ENCODE measurements at places on chromosomes 11 and 22.

DNA sequence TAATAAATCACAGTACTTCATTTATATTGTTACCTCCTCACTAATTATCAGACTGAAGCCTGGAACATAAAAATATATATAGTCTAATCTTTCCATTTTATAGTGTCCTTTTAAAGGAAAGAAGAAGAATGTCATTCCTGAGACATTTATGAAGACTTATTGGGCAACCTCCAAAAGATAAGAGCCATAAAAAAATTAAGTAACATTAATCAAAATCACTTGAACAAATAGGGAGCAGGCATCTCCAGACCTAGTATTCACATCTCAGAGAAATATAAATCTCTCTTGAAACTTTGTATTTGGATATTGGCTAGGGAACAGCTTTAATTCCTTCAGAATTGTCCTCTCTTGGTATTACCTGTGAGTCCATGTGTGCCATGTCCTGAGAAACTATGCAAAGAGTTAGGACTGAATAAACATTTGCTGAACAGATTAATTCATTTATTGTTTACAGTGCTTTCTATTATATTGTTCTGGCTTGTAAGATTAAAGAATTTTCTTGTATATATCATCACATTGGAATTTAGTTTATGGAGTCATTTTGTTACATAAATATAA is 530.5 kb upstream of the LRRC4C start:
- DNase-seq: no peak

DNA sequence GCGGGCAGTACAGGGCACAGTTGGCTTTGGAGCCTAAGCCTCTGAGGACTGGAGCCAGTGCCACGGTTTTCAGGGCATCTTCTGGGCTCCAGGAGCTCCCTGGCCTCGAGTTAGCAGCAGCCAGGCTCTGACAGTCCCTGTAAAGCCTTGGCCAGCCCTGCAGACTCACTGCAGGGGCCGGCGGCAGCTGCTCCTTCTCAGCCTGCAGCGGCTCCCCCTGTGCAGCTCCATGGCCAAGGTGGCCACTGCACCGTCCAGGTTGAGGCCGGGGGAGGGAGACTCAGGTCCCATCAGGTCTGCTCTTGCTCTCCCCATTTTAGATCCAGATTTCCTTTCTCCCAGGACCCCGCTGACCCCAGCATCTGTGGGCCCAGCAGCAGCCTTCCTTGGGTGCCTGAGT is 1461.1 kb downstream of the BRD1 start:
- no peak for DNase-seq

- no peak for DNase-seq
Measured at GRCh38 chr11:121930004-121930965, 185.7 kb downstream of the BLID start.

DNA sequence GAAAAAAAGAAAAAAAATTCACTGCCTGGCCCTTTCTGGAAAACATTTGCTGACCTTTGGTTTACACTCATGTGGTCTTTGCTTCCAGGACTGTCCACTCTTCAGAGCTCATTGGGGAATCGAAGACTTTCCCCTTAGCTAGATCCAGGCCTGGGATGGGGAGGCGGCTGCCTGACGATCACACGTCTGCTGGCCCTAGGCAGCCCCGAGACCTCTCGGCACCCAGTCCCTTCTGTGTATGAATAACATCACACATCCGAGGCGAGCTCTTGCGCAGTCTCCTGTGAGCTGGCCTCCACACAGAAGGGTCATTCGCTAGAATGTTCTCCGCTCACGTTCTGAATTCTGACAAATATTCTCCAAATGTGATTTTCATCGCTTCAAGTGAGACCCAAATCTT is 25.7 kb upstream of the GAL start:
- DNase-seq: no peak

GRCh38 chr11:3134218-3134621 is 30.9 kb downstream of the OSBPL5 start:
- DNase-seq: no peak

- no peak for DNase-seq
Measured at GRCh38 chr22:25775531-25775930, 33.5 kb downstream of the MYO18B start.

DNA sequence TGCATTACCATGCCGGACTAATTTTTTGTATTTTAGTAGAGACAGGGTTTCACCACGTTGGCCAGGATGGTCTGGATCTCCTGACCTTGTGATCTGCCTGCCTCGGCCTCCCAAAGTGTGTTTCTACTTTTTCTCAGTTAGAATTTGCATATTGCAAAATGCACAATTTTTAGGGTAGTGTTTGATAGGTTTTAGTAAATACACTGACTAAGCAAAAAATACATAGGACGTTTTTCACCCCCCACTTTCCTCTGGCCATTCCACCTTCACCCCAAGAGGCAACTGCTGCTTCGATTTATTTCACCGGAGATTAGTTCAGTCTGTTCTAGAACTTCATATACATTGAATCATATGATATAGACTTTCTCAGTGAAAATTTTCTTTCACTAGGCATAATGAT is 1269.1 kb downstream of the TBC1D22A start:
- DNase-seq: no peak

DNA sequence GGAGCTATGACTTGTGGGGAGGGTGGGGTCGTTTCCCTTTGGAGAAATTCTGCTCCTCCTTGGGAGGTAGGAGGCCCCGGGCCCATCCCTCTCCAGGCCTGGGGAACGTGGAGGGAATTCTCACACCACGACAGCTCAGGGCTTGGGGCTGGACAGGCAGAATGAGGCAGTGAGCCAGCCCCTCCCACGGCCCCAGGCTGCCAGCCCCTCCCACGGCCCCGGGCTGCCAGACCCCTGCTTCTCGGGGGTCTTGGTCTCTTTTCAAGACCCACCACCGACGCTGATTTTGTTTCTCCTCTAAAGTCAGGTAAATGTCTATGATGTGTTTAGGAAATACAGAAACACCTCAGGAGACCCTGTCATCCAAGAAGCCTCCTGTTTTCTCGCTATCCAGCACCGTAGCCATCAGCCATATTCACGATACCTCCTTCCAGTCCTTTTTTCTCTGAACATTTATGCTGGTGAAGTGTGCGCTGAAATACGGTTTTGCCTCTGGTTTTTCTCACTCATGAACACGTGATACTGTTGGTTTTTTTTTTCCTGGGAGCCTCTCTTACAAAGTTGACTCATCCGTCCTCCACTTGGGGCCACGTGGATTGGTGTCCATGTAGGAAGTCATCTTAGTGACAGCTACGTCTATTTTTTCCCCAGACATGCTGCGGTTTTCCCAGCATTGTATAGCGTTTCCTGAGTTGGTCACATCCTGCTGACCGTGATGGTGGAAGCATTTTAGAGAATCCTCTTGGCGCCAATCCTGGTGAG is 1219.6 kb downstream of the BRD1 start:
- DNase-seq: no peak

GRCh38 chr22:43396321-43396933 is 15.4 kb upstream of the MPPED1 start:
- no peak for DNase-seq

- DNase-seq: no peak
Measured at GRCh38 chr11:82832983-82833382, 67.2 kb downstream of the PRCP start.

- DNase-seq: no peak
Measured at GRCh38 chr11:48093795-48094642, 113.7 kb downstream of the PTPRJ start.

GRCh38 chr11:70025308-70025707 is 52.8 kb upstream of the ANO1 start:
- no peak for DNase-seq

DNA sequence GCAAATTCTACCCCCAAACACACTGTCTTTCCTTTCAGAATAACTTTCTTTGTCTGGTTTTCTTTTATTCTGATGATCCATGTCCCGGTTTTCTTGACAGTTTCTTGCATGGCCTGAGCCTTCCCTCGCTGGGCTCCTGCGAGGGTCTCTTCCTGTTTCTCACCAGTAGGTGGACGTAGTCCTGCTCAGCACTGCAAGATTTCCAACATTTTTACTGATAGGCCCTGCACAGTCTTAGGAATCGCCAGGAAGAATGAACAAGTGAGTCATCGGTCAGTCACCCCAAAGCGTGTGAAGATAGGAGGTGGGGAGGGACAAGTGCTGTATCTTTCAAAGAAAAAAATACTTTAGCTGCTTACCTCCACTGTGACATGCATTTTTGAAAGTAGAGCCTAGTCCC is 16.9 kb upstream of the KIRREL3 start:
- DNase-seq: no peak

DNA sequence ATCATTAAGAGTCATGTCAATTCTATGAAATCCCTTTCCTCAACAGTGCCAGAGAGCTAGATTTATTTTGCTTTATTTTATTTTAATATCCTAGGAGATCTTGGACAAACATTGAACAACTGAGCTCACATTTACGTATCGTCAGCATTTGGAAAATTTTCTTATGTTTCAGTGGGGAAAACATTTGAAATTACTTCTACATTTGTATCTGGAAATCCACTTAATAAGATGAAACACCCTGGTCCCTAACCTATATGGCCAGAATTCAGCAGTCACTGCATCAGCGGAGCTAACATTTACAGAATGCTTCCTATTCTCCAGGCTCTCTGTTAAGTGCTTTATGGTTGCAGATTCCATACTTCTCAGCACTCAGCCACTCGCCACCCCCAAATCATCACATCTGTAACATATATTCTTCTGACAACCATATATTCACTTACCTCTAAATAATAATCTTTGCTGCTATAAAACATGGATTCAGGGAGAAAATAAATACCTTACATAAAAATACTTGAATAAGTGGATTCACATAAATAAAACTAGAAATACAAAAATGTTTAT is 773.9 kb downstream of the JRKL start:
- no peak for DNase-seq

- no peak for DNase-seq
Measured at GRCh38 chr11:8234425-8234821, 29.3 kb downstream of the LMO1 start.

- DNase-seq: no peak
Measured at GRCh38 chr11:47051217-47051616, 114.7 kb downstream of the CSTPP1 start.

GRCh38 chr11:105611572-105612441 is 1.9 kb downstream of the GRIA4 start:
- no peak for DNase-seq

GRCh38 chr11:69744435-69744834 is 30.7 kb downstream of the FGF4 start:
- DNase-seq: no peak

GRCh38 chr11:34680918-34681586 is 60.2 kb downstream of the EHF start:
- no peak for DNase-seq

- DNase-seq: no peak
Measured at GRCh38 chr11:104725796-104726408, 172.4 kb downstream of the CASP12 start.

DNA sequence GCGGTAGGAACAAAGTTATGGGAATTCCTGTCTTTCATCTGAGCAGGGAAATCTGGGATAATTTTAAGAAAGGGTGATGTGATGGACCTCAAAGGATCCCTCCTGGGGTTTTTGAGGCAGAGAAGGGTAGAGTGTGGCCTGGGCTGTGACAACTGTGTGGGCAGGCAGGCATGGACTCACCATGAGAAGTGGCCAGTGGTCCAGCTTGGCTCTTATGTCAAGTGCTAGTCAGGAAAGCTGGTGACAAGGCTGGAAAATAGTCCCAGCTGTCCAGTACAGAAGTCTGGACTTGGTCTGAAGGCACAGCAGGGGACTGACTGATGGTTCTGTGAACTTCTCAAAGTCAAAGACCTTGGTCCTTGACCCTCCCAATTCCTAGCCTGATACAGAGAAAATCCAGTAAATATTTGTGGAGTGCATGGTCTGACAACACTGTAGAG is 1.7 kb downstream of the PPFIBP2 start:
- no peak for DNase-seq

DNA sequence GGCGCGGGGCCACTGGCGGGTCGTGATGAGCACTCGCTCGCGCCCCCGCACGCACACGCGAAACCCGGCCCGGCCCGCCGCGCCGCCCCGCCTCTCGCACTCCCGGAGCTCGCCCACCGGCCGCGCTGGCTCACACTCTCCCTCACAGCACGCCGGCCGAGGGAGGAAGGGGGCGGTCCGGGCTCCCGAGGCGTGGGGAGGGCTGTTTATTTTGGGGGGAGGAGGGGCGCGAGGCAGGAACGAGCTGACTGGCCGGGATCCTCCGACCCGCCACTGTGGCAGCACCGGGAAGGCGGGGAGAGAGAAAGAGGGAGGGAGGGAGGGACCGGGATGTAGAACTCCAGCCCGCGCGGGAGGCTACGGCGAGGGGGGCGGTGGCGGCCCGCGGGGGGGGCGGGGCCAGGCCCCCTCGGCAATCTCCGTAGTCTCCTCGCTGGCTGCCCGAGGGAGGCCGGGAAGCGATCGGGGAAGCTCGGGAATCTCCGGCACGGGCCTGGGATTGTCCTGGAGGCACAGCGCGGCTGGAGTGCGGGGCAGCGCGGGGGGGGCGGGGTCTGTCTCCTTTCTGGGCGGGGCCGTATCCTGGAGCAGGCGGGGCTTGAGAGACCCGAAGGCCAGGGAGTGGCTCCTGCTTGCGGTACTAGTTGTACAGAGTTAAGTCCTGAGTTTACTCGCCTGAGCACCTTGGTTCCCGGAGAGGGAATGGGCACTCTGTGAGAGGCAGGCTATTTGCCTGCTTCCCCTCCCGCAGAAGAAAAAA is at the start of gene RBFOX2:
Gene RBFOX2, minus strand, starts transcription at position 179 of the 760 bp plus-strand sequence. CDS start 399 bp downstream, outside the sequence.
- DNase-seq: peak; percentile 44

- no peak for DNase-seq
Measured at GRCh38 chr22:44193535-44193891, 12.8 kb downstream of the PARVG start.

- no peak for DNase-seq
Measured at GRCh38 chr11:111066846-111067245, 178.7 kb upstream of the POU2AF2 start.

DNA sequence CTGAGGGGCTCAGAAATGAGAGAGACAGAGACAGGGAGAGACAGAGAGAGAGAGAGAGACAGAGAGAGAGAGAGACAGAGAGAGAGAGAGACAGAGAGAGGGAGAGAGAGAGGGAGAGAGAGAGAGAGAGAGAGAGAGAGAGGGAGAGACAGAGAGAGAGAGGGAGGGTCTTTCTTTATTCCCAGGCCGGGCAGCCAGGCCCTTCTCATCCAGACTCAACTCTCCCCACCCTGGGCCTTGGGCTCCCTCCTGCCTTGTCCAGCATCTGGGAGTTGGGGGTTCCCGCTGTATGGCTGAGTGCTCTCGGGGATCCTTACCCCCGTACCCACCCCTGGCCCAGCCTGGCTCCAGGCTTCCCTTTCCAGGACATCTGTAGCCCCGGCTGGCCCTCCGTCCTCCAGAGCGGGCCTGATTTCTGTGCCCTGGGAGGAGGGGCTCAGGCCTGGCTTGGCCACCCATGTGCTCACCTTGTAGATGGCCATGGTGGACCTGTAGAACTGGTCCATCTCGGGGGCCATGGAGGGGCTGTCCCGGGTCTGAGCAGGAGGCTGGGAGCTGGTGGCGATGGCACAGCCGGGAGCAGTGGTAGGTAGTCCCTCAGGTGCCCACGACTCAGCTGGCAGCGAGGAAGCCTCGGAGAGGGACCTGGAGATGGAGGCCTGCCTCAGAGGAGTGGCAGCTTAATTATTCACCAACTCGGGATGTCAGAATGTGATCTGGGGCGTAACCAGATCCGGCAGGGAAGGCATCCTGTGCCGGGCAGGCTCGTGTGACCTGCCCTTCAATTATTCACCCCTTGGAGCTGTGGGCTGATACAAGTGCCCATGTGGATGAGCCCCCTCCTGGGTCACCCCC is at the start of gene BAIAP2L2:
Gene BAIAP2L2, minus strand, starts transcription at position 677 of the 855 bp plus-strand sequence. Its CDS starts 159 bp downstream, at position 518.
- DNase-seq: no peak

- DNase-seq: no peak
Measured at GRCh38 chr11:47516155-47516554, 36.8 kb downstream of the CELF1 start.

- DNase-seq: peak; percentile 3
Measured at GRCh38 chr11:66720223-66720898, 8.7 kb downstream of the SPTBN2 start.

- DNase-seq: no peak
Measured at GRCh38 chr11:1359556-1359955, 30.2 kb upstream of the BRSK2 start.
